Tibial nerve (tissue), 4 donors: ENCODE measurements at places on chromosomes 3 and 15. TPM values are rescaled to one million over a fixed set of nuclear protein-coding genes. Genes with fewer than 3 reads are reported as not detected.

DNA sequence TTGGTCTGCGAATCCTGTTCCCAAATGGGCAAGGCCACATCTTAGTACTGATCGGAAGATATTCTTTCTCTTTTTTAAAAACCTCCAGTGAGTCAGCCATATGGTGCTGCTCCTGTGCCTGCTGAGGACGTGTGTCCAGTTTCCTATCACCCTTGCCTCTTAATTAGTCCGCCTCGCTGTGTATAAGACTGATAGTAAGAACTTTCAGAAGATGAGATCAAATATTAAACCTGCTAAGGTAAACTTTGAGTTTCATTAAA lies 612 bp downstream of the UBA5 start:
- no peak for DNase-seq

- DNase-seq: no peak
Measured at GRCh38 chr15:39743611-39744010, 39.0 kb downstream of the FSIP1 start.

- DNase-seq: no peak
Measured at GRCh38 chr3:9878700-9879099, 1.4 kb downstream of the CIDEC start.

DNA sequence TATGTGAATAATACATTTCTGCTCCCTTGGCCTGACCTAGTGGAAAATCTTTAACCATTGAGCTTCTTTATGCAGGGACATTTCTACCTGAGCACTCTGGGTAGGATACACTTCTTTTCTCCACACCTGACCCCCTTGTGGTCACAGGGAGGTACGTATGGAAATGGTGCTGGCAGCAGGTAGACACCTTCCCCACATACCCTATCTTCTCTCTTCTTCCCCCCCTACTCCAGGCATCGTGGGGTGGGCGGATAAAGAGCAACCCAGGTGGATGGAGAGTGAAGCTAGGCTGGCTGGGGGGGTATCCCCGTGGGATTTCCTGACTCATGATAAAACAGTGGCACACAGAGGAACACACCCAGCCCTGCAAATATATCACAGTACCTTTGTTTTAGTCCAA lies 312.1 kb downstream of the ARRDC4 start:
- DNase-seq: no peak

The LRTM1 gene
- total RNA-seq: not detected

The CACNA1D gene
- 29.5 TPM for total RNA-seq
